ENCODE measurements at places on chromosomes 4 and X.

GRCh38 chr4:176359590-176359989 is 39.8 kb downstream of the SPCS3 start:
- no peak for DNase-seq

GRCh38 chr4:41124916-41125548 is 89.3 kb downstream of the APBB2 start:
- DNase-seq, result no peak

GRCh38 chrX:13888284-13888683 is 71.4 kb upstream of the GPM6B start:
- DNase-seq, result no peak

DNA sequence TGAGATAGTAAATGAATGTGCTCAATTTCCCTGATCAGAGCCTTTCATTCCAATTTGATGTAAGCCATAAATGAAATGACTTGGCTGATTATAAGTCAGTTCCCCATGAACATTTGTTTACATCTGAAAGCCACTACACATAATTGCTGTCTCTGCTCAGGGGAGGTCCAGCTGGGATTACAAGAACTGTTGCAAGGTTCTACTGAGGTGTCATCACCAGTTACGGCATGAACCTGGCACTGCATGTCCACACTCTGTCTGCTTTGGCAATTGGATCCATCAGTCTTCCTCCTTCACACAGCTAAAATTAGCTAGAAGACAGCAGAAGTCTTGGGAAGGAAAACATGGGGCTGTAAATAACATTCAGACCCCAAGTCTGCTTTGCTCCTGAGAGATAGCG is 12.8 kb upstream of the MBNL3 start:
- no peak for DNase-seq

DNA sequence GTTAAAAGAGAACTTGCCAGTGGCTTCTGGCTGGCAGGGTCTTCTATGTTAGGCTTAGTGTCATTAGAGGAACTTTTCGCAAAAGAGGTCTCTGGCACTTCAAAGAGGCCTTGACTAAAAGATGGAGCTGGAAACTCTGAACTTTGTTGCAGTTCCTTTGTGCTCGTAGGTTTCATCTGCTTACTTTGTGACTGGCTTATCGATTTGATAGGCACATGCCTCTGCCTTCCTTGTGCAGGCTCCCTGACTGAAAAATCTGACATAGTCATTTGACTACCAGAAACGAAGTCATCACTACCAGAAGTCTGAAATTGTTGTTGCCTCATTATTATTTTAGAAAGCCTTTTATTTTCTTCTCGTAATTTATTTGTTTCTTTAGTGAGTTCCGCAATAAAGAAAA is 93.9 kb upstream of the IL13RA1 start:
- no peak for DNase-seq

DNA sequence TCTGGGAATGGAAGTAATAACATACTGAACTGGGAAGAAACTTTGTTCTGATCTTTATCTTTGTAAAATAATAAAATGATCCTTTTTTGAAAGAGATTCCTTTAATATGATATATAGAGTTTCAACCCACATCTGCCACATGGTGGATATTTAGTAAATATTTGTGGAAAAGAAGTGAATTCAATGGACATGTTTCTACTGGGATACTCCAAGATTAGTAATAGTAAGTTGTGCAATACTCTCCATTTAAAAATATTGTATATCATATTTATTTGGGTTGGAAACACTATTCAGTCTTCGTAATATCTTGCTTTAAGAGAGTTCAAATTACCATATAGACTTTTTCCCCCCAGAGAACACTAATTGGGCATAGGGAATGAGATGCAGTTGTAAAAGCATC is 17.8 kb upstream of the ARSJ start:
- DNase-seq, result no peak

- no peak for DNase-seq
These were observed 53.6 kb downstream of the KLHL13 start for GRCh38 chrX:118062817-118063615.

- no peak for DNase-seq
These were observed 142.2 kb downstream of the FAM47A start for GRCh38 chrX:33989936-33990335.

- DNase-seq, result no peak
These were observed 140.5 kb downstream of the LRBA start for GRCh38 chr4:150874338-150875226.

DNA sequence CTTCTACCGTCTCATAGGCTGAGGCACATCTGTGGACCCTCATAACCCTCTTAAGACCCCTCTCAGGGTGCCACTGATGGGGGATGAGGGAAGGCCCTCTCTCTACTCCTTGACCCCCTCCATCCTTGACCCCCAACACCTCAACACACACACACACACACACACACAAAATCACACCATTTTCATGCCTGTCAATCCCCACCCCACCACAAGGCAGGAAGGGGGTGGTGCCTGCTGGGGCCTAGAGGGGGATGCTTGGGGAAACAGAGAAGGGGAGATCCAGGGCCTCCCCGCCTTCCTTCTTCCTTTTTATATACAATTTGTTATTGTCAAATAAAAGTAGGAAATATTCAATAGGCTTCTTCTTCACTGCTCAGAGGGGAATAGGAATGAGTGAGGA is 1.2 kb upstream of the EBP start:
- no peak for DNase-seq

DNA sequence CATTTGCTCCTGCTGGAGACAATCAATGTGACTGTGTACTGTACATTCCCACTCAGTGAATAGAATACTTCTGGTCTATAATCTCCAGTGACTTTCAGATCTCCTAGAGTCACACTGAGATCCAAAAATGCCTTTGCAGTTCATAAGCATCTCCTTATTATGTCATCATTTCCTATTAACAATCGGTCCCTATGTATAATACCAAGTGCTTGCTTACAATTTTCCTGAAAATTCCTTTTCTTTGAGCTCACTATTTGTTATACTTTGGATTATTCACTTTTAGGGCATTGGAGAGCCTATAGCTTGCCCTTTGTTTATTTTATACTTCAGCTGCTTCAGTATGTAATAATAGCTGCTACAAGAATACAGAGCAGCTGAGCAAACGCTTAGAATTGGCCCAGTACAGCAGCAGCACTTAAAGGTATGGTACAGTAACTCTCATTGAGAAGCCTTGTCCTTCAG is 313.0 kb downstream of the DCTD start:
- no peak for DNase-seq

DNA sequence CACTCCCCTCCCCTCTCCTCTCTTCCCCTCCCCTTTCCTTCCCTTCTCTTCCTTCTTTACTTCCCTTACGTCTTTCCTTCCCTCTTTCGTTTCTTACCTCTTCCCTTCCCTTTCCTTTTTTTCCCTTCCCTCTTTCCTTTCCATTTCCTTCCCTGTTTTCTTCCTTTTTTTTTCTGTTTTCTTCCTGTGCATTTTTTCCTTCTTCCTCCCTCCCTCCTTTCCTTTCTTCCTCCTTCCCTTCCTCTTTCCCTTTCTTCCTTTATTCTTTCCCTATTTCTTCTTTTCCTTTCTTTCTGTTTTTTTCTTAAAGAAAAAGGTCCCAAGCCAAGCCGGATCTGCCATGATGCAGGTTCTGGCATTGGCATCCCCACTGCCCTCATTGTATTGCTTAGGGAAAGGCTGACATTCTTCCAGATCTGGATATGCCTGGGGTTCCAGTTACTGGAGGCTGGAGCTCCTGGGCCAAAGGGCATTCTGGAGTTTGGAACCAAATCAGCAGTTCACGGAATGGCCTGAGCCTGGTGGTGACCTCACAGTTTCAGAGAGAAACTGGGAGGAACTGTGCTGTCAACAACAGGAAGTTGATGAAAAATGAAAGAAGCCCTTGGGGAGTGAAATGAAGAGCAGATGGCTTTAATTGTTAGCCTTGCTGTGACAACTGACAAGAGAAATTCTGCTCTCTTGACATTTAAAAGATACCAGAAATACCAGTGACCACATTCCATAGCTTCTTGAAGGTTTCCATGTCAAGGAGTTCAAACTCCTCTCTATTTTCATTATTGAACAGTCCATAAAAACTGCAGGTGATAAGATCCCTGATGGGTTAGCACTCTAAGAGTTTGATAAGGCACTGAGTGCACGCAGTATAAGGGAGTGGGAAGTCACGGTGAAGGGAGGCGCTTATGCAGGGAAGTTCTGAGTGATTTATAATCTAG is 622.1 kb downstream of the SPRY1 start:
- DNase-seq, result peak; percentile 57

DNA sequence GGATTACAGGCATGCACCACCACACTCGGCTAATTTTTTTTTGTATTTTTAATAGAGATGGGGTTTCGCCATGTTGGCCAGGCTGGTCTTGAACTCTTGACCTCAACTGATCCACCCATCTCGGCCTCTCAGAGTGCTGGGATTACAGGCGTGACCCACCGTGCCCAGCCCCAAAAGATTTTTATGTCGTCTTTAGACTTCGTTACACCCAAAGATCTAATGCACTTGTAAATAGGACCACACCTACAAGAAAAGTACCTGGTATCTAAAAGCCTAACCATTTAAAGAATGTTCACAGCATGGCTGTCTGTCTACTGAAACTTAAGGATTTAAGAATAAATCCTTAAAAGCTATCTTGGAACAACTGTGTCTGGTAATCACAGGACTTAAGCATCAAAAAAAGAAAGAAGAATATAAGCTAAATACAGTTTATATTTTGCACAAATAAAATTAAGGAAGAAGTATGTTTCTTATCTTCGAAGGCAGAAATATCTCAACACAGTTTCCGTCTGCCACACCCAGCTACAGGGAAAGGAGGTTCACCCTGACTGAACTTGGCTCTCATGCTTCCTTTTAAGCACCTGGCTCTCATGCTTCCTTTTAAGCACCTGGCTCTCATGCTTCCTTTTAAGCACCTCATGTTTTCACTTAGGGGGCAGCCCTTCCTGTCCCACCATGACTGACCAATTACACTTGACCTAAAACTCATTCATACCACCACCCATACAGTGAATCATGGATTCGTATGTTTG is 92.0 kb upstream of the STS start:
- DNase-seq, result no peak

- DNase-seq, result no peak
These were observed 62.5 kb downstream of the WFS1 start for GRCh38 chr4:6332042-6332668.

DNA sequence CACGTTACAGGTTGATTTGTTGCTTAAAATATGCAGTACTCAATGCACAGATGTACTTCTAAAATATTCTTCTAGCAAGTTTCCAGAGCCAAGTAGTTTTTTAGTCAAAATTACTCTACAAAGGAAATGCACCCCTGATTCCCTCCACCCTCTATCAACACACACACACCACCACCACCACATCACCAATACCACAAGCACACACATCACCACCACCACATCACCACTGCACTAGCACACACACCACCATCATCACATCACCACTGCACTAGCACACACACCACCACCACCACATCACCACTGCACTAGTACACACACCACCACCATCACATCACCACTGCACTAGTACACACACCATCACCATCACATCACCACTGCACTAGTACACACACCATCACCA is 105.2 kb upstream of the FRG1 start:
- DNase-seq, result no peak

- DNase-seq, result no peak
These were observed 200.6 kb upstream of the KLF3 start for GRCh38 chr4:38463268-38463958.

GRCh38 chr4:108540536-108540935 is 79.8 kb upstream of the RPL34 start:
- no peak for DNase-seq

- no peak for DNase-seq
These were observed 23.7 kb downstream of the PLP1 start for GRCh38 chrX:103800318-103800717.

DNA sequence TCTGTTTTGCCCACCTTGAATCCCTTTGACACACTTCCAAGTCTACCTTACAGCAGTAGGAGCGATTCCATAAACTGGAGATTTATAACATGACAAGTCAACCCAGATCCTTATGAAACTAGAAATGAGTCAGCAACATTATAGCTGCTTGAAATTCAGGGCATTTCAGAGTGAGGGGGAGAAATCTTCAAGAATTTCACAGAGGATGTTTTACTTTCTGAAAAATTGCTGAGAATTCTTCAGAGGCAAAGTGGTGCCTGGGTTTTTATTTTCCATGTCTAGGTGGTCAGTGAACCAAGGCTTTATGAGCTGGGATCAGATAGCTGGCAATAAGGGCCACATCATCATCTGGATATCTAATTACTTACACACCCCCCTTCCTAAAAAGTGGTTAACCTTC is 119.8 kb downstream of the PPARGC1A start:
- DNase-seq, result peak; percentile 19

GRCh38 chrX:20263474-20263873 is 3.2 kb downstream of the RPS6KA3 start:
- no peak for DNase-seq

DNA sequence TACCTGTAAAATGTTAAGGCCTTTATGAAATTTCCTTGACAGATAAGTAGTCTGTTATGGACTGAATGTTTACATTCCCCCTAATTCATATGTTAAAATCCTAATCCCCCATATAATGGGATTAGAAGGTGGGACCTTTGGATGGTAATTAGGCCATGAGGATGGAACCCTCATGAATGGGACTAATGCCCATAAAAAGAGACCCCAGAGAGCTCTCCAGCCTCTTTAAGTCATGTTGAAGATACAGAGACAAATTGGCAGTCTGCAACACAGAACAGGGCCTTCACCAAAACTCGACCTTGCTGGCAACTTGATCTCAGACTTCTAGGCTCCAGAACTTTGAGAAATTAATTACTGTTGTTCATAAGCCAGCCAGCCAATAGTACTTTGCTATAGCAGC is 1344.5 kb upstream of the PCDH7 start:
- DNase-seq, result no peak

GRCh38 chr4:57020467-57021101 is 41.9 kb downstream of the POLR2B start:
- DNase-seq, result no peak

DNA sequence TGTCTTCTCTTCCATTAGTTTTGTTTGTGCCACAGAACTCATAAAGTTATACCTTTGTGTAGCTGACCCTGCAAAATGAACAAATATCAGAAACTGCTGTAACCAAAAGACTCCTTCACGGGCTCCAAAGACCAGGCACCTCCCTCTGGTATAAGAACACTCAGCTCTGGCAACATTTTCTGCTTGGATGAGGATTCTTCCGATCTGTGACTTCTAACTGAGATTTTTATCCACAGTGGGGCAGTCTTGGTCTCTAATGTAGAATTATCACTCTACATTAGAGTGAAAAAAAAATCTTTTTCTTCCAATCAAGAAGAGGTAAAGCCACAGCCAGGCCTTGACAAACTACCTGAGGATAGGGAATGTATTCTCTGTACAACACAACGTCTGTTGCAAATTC is 38.5 kb upstream of the PRSS48 start:
- no peak for DNase-seq

Data from left kidney (tissue), 8 donors.